ENCODE measurements at places on chromosomes 7 and 10. TPM values are rescaled to one million over a fixed set of nuclear protein-coding genes. Genes with fewer than 3 reads are reported as not detected.

DNA sequence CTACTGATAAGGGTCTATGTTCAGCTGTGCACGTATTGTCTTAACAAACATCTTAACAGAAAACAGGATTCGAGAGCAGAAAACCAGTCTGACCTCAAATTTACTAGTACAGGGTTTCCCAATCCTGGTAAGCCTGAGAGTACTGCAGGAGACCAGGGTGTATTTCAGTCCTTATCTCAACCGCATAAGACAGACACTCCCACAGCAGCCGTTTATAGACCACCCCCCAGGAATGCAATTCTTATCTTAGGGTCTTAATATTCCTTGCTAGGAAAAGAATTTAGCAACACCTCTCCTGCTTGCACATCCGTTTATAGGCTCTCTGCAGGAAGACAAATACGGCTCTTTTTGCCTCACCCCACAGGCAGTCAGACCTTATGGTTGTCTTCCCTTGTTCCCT, 277.3 kb downstream of the SDK1 start:
- DNase-seq = no peak

- DNase-seq = no peak
Observed at GRCh38 chr7:91876391-91877133, 3.9 kb downstream of the MTERF1 start.

- no peak for DNase-seq
Observed at GRCh38 chr7:116239434-116239833, 29.1 kb downstream of the TES start.

GRCh38 chr10:75858339-75858738, 426.9 kb downstream of the LRMDA start:
- DNase-seq = no peak

GRCh38 chr10:19385846-19386450, 337.3 kb downstream of the MALRD1 start:
- no peak for DNase-seq

GRCh38 chr7:20201380-20201779, 15.8 kb downstream of the MACC1 start:
- DNase-seq = peak; percentile 56

GRCh38 chr7:74544706-74545469, 91.2 kb downstream of the GTF2IRD1 start:
- DNase-seq = peak; percentile 60

- DNase-seq = no peak
Observed at GRCh38 chr7:154195266-154195665, 143.1 kb downstream of the DPP6 start.

- DNase-seq = no peak
Observed at GRCh38 chr10:24210501-24210900, 1.6 kb downstream of the KIAA1217 start.

- peak; percentile 20 for DNase-seq
Observed at GRCh38 chr10:1536341-1536740, 201.0 kb downstream of the ADARB2 start.

DNA sequence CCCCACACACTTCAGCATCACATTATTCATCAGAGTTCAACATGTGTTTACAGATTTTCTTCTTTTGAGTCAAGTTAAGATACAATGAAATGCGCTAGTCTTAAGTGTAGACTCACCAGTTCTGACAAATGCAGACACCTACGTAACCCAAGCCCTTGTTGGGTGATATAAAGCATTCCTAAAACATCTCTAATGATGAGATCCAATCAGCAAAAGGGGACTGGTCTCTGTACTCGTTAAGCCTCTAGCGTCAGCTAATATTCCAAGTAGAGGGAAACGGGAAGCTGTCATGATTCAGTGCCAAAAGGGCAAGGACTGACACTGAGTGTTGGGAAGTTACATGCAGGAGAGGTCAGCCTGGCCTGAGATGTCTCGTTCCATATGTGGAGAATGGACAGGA, 38.7 kb upstream of the TRIL start:
- no peak for DNase-seq

DNA sequence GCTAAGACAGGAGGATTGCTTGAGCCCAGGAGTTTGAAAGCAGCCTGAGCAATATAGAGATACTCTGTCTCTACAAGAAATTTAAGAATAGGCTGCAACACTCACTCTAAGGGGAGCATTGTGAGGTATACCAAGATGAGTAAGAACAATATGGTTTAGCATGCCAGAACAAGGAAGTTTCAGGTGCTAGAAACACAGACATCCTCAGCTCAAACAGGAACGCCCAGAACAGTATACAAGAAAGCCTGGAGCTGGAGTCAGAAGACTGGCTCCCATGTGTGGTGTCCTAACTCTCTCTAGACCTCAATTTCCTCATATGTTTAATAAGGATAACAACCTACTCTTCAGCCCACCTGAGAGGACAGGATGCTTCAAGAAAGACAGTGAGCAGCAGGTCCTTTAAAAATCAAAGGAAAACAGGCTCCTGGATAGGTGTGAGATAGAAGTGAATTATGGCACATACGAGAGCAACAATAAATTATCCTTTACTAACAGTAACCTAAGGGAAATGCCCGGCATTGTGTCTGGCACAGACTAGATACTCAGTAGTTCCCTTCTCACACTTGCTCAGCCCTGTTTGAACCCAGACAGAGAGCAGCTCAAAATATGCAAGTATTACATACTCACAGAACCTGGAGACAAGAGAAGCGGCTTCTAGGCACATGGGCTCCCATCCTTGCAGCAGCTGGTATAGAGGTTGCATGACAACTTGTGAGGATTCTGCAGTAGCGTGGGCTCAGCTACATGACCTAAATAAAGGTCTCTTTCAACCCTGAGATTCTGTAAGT, 45.4 kb downstream of the KAT6B start:
- DNase-seq = no peak

DNA sequence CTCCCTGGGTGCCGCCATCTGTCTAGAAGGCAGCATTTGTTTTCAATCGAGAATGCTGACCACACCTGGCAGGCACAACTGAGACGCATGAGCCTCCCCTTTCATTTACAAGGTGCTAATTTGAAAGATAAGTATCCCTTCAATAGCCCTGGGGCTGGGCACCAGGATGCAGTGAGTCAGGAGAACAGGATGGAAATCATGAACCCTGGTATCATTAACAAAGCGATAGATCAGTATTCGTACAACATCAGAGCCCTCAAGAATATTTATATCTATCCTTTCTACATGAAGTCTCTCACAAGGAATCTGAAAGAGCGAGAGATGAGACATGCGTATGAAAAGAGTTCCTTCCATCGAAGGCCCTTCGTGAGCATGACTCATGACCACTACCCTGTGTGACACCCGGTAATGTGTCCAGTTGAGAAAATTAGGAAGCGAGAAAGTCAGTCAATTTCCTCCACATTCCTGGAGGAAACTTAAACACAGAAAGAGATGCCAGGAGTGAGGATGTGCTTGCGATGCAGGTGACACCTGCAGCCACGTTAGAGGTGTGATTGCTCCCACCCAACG, 123.1 kb upstream of the PITRM1 start:
- no peak for DNase-seq

DNA sequence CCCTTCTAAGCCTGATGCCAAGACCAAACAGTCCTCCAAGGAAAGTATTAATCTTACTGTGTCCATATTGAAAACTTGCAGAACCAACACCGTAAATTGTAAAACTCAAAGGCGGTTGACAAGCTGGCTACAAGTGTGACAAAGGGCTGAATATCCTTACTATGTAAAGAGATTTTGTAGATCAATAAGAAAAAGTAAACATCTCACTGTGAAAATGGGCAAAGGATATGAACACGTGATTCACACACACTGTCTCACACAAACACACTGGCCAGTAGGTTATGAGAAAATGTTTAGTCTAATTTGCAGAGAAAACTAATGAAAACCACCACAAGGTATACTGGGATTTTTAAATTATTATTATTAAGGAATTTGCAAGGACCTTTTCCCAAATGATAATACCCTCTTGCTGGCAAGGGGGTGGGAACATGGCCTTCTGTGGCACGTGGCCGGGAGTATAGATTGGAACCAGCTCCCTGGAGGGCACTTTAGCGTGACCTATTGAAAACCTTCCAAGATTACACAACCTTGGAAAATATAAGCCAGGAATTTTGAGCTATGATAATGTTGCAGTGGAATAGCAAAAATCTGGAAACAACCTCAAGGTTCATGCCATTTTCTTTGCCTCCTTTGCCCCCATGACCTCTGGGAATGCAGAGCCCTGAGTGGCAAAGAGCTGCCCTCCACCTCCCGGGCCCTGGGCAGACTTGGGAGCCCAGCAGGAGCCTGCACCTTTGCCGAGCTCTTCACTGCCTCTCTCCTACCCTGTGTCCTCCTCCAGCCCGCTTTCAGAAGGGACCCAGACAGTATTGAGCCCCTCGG, 26.2 kb upstream of the SLC29A3 start:
- DNase-seq = no peak

DNA sequence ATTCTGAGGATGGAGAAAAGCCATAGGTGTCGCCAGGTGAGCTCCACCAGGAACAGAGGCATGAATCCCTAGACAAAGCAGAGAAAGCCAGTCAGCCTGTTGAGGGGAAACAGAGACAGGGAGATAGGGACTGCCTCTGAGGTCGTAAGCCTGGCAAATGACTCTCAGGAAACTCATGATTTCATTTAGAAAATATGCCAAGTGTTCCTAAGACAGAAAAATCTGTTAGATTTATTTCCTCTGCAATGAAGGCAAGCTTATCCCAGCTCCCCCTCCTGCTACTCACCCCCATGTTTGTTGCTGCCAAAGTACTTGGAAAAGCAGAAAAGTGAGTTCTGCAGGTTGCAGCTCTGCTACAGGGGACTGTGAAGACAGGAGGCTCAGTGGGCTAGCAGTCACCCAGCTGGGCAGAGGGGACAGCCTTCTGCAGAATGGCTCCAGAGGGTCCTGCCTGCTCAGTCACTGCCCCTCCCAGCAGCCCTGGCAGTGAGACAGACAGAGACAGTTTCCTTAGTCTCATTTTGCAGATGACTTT, 184.3 kb downstream of the ADRA2A start:
- DNase-seq = no peak

GRCh38 chr10:99569253-99569939, 36.7 kb downstream of the NKX2-3 start:
- no peak for DNase-seq

DNA sequence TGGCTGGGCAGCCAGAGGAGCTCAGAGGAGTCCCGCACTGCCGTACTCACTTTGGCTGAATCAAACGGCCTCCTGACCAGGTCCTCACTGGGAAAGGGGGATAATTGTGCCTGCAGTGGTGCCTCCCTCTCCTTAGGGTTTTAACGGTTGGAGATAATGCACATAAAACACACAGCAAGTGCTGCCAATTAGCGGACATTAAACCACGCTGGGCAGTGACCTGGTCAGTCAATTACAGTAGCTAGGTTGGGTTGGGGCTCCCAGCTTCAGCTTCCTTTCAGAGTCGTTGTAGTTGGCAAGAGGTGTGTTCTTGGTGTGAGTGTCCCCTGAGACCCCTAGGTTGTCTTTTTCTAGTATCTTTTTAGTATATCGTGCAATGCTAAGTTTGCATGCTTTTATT, 146.6 kb downstream of the C10orf105 start:
- no peak for DNase-seq

- peak; percentile 10 for DNase-seq
Observed at GRCh38 chr10:74179111-74179710, 28.2 kb downstream of the ADK start.

GRCh38 chr7:33909318-33909717, 4.0 kb downstream of the BMPER start:
- no peak for DNase-seq

DNA sequence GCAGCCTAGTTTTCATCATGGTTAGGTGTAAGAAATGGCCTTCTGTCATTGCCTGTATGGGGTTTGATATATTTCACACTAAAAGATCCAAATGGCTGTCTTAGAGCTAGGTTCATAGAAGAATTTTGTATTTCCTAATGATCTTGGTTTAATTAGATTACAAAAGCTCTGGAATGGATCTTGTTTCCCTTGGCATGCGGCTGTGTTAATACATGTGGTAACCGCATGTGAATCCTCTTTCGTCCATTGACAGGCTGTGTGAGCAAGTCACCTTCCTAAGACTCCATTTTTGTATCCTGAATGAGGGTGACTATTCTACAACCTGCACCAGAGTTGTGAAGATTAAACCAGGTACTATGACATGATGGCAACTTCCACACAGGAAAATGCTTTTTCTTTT, 12.4 kb upstream of the FZD1 start:
- DNase-seq = no peak

GRCh38 chr10:11301571-11302111, 284.0 kb downstream of the CELF2 start:
- no peak for DNase-seq

DNA sequence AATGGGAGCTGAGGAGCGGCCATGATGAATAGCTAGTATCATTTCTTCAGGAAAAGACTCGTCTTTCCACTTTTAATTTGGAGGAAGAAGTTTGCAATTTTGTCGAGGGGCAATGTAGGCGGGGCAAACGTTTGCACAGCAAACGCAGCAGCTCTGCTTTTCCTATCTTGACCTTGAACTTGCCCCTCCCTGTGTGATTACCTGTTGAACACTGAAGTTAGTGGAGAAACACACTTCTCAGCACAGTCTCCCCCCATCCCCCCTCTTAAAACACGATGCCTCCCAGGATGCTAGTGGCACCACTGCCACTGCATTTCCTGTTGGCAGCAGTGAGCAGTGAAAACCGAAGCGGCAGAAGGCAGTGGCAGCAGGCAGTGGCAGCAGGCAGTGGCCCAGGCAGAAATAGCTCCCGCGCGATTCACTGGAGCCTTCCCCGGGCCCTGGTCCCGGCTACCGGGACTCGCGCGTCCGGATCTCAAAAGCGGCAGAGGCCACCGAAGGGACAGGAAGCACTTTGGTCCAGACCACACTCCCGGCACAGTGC, at the start of gene EPDR1:
TSS of gene EPDR1 (plus strand) at position 336 of the 544 bp plus-strand sequence. CDS start 300 bp downstream, outside the sequence.
- DNase-seq = peak; percentile 91

DNA sequence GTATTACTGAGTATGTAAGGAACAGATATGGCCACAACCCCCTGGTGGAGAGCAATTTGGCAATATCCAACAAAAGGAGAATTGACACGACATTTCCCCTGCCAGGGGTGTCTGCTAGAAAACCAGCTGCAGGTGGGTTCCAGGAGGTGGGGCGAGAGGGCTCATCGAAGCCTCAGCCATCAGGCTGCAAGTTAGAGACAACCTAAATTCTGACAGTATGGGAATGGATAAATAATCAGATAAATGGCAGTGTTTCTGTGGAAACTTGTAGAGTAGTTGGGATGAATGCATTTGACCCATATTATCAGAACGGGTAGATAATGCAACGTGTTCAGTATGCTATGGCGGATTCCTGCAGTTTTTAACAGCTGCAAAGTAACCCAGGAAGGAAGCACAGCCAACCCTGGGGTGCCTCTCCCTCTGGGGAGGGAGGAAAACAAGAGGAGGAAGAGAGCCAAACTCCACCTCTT, 3.5 kb downstream of the TMEM273 start:
- DNase-seq = no peak

Gene MRLN
- total RNA-seq = not detected

Gene ZNF804B
- not detected for total RNA-seq

Gene TMEM178B
- 1.3 TPM for total RNA-seq

Gene TMEM168
- total RNA-seq = 16.3 TPM

Gene SORCS3
- not detected for total RNA-seq

Gene IFIT3
- 31.5 TPM for total RNA-seq

Gene LHPP
- total RNA-seq = 2.6 TPM

Gene ENO4
- 0.80 TPM for total RNA-seq

Gene PRRT4
- total RNA-seq = not detected

Gene SYT15
- 0.11 TPM for total RNA-seq

Gene TDRD1
- 0.06 TPM for total RNA-seq
